ENCODE measurements at places on chromosomes 2 and 18.

- peak; percentile 17 for DNase-seq
Observed at GRCh38 chr2:165793779-165794535, at the start of gene GALNT3. Gene GALNT3 (minus strand): TSS chr2:165794247. CDS start chr2:165770700, 23,547 bp downstream.

GRCh38 chr2:232458661-232459418 lies 2.9 kb downstream of the ALPI start:
- DNase-seq = no peak

- peak; percentile 78 for DNase-seq
Observed at GRCh38 chr2:230899786-230900185, 25.3 kb downstream of the GPR55 start.

DNA sequence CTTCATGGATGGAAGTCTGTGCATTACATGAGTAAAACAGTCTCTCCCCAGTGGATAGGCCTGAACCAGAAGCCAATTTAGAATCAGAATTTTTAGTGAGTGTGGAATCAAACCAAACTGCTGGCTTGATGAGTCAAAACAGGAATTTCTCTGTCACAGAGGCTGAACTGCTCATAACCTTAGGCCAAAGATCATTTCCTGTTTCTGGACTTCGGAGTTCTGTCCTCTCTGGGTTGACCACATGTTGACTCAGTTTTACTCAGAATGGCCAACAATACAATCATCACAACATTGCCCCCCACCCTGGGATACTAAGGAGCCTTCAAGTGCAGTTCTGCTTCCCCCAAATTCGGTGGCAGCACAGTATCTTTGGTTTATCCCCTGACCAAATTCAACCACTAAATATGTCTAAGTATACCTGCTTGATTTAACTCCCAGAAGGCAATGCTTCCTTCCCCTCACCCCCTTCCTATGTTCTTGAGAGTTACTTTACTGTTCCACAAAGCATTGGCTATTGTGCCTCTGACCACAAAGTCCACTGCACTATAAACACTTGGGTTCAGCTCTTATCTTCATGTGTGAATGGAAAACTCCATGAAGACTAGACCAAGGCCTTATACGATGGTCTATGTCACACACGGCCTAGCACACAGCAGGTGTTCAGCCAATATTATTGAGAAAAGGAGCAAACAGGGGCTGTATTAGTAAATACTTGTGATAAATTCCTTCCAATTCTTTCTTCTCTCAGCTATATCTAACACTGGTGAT lies 67.8 kb downstream of the NXPH2 start:
- peak; percentile 15 for DNase-seq

DNA sequence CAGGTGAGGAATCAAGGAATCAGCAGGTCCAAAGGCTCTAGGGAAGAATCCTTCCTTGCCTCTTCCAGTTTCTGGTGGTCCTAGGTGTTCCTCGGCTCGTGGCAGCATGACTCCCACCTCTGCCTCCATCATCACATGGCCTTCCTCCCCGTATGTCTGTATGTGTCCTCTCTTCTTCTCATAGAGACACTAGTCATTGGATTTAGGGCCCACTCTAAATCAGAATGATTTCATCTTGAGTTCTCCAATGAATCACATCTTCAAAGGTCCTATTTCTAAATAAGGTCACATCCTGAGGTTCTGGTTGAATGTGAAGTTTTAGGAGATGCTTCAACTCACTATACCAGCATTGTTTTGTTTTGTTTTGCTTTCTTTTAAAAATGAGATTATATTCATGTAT lies 11.1 kb upstream of the AGFG1 start:
- DNase-seq = peak; percentile 27

DNA sequence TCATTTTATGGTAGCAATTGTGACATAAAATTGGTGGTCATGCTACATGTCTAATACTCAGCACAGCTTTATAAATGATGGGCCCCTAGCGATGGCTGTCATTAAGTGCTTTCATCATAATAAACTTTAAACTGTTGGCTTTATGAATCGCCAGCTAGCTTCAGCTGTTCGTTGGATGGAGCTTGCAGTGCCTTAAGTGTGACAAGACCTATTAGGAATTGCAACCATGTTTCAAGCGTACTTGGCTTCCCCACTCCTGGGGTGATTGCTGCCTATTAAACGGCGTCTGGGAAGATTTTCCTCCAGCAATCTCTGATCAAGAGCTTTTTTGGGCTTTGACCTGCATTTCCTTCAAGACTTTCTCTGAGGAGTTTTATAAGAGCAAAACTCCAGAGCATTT lies 164.5 kb upstream of the SIX3 start:
- no peak for DNase-seq

GRCh38 chr2:9378433-9379390 lies 44.6 kb downstream of the ITGB1BP1 start:
- DNase-seq = no peak

GRCh38 chr18:21831413-21831831 lies 90.8 kb downstream of the MIB1 start:
- no peak for DNase-seq

DNA sequence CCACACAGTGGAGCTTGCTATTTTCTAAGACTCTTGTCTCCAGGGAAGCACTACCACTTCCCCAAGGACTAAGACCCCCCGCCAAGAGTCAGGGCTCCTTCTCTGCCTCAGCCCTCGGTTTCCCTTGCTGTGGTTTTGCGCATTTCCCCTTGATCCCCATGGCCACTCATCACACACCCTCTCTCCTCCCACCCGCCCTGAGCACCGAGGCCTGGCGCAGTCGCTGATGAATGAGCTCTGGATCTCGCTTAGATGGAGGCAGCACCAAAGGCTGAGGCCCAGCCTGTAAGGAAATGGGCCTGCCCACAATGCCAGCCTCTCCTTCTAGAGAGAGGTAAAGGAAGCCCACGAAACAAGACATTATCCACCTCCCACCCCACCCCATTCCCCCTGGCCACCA lies 96.9 kb downstream of the TNS1 start:
- DNase-seq = no peak

GRCh38 chr2:113118263-113118657 lies 9.1 kb upstream of the IL1RN start:
- no peak for DNase-seq

DNA sequence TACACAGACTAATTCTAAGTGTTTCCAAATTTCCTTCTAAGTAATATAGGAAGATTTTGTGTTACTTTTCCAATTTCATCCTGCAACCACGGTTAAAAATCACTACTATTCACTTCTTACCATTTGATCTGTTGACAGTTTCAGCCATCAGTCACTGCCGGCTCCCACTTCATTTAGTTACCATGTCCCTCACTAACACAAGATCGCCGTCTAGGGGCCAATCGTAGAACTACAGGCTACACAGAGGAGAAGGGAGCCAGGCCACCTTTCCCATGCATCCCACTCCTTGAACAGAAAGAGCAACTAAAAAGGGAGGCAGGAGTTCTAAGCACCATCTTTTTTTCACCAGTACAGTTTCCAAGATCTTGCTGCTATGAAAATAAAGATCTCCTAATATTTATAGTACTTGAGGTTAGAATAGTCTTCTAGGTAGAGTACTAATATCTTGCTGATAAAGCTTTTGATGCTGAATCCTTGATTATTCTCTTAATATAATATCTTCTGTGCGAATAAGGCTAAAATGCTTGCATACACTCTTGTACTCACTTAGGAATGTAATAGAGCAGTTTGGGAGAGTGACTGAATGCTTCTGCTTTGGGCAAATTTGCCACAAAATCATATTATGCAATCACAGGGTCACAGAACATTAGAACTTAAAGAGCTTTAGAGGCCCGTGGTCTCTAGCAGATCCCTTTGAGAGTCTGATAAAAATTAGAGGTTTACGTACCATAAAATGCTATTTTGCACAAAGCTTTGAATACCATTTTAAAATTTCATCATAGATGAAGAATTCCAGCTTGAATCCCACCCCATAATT lies 39.5 kb upstream of the CYP1B1 start:
- peak; percentile 84 for DNase-seq

DNA sequence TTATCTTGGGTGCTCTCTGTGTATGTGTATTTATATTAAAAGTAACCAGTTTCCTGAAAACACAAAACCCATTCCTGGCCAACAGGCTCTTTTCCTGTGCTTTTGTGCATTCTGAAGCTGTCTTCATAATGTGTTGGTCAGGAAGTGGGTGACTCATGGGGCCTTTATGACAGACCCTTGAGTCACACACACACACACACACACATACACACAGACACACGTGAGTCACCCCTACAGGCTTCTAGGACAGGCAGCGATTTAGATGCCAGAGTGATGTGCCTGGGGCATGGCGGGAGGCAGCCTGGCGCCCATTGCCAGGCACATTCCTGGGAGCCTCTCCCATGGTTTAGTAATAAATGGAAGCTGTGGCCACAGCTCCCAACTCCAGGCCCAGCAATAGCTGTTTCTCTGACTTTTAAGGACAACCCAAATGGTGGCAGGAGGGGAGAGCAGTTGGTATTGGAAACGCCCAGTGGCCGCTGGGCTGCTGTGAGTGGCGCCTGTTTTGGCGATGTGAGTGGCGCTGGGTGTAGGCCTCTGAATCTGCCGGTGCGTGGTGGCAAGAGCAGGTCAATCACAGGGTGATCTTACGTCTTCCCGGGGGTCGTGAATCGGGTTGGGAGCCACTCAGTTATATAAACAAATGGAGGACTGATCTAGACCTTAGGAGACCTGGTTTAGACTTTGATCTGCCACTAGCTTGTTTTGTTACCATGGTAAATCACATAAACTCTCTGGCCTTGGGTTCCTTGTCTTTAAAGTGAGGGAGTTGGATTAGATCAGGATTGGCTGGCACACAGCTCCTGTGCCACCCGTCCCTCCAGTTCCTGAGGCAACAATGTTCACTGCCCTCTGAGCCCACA lies 150.7 kb upstream of the DLX2 start:
- DNase-seq = peak; percentile 68

DNA sequence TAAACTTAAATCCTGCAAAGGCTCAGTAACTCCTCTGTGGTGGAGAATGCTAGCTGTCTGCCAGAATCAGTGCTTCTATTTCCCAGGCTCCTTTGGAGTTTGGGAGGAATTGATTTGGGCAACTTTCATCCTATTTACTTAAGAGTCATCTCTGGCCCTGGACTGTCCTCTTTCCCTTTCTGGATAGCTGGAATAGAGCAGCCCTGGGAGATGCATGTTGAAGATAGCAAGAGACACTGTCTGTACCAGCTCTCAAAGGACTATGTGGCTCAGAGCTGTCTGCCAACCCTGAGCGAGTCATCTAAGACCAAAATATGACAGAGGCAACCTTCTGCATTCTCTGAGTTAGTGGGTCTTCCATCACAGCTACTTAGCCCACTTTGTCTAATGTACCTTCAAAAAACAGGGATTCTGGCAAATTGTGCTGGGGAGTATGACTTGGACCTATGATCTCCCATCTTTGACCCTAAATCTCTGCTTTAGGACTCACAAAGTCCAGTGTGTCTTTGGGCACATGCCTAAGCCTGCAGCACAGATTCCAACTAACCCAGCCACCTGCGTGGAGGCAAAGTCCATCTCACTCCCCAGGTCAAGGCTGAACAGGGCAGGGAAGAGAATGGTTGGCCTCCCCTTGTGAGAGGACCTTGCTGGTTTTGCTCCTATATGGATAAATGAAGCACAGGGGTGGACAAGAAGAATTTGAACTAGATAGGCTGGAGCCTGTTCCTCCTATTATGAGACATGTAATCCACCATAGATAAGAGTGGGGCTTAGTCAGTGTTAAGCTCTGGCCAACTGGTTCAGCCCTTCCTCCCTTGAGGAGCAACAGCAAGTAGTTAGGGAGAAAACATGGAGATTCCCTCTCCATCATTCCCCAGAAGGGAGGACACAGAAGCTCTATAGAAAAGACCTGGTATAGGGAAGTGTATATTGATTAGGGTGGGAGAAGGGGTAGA lies 99.1 kb upstream of the PELI1 start:
- DNase-seq = no peak

GRCh38 chr18:53745224-53745967 lies 479.1 kb downstream of the MBD2 start:
- DNase-seq = no peak

DNA sequence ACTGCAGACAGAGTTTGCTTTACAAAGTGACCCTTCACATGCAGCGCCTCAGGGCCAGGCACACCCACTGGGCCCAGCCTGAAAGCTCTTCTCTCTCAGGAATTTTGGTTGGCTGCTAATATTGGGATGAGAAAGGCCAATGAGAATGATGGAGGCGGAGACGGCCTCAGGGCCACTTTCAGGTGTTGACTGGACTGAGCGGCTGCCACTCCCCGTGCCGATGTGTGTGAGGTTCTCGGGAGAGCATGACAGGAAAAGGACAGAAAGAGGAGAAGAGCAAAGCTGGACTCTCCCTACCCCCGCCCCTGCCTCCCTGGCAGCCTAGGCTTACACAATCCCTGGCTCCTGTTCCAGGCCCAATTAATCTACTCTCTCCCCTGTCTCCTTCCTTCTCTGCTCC lies 155.7 kb downstream of the CELF4 start:
- DNase-seq = no peak

GRCh38 chr2:119338272-119338671 lies 28.4 kb downstream of the C2orf76 start:
- DNase-seq = no peak

DNA sequence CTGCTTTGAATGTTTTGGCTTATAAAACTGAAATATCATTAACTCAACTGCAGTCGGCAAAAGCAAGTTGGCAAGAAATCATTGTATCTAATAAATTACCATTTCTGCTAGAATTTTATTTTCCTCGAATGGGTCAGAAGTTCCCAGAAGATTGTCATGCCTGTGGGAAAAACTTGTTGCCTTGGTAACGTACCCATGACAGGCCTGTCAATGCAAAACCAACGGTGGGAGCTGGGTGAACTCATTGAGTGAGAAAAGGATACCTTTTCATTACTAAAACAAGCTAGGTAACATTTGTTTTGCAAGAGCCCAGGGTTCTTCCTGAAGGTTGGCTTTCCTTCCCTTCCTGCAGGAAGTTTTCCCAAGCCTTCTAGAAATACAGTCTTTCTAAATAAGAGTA lies 9.5 kb downstream of the PLB1 start:
- no peak for DNase-seq

DNA sequence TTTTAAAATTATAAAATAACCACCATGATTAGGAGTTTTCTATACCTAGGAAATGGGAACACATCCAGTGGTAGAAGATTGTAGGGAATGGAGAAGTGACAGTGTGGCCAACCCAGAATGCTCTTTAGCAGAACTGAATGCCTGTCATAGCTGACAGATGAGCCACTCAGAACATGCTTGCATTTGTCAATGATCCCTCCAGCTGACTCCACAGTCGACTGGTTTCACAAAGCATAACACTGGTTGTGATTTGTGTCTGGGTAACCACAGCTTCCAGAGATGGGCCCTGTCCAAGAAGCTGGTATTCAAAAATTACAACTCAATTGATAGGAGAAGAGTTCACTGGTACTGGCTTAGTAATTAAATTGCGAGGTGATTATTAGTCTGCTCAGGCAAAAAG lies 9.0 kb upstream of the CTIF start:
- DNase-seq = no peak

GRCh38 chr2:147913701-147914480 lies 69.1 kb downstream of the ACVR2A start:
- DNase-seq = no peak

All from activated CD4-positive, alpha-beta T cell treated with anti-CD3 and anti-CD28 coated beads, Interleukin-2, Interleukin-4, amounts not matched to agents 100 ng/mL and 50 ng/mL, durations not matched to agents 16 hours and 8 hours (primary cell).